Hematopoietic multipotent progenitor cell (in vitro differentiated cells): ENCODE measurements at places on chromosomes 7 and 10.
A peak's percentile ranks its signal among the peaks of the same experiment; 100 is the strongest.

GRCh38 chr10:110274647-110275046 is 30.1 kb downstream of the SMNDC1 start:
- no peak for DNase-seq

- DNase-seq = no peak
Measured at GRCh38 chr10:8042721-8043568, 11.5 kb upstream of the GATA3 start.

- DNase-seq = peak; percentile 46
Measured at GRCh38 chr7:16421333-16422102, at the start of gene CRPPA. CRPPA (minus strand) TSS chr7:16421538; CDS start chr7:16421322, 216 bp downstream.

- DNase-seq = no peak
Measured at GRCh38 chr10:49141541-49142332, 7.9 kb upstream of the FAM170B start.

DNA sequence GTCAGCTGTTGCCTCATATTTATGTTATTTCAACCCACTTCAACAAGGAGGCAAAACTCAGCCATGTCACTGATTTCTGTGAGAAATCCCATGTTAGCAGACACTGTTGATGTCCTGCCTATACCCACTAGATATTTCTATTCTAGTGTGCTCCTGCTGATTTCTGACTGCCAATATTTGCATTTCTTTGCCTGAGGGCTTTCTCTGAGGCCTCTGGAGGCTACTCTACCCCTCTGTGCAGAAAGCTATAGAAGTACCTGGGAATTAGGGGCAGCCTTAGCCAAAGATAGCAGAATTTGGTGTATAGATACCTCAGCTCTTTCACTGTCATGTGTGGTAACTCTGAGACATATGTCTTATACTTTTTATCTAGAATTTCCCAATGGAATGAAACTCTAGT is 348.8 kb downstream of the SORCS3 start:
- no peak for DNase-seq

DNA sequence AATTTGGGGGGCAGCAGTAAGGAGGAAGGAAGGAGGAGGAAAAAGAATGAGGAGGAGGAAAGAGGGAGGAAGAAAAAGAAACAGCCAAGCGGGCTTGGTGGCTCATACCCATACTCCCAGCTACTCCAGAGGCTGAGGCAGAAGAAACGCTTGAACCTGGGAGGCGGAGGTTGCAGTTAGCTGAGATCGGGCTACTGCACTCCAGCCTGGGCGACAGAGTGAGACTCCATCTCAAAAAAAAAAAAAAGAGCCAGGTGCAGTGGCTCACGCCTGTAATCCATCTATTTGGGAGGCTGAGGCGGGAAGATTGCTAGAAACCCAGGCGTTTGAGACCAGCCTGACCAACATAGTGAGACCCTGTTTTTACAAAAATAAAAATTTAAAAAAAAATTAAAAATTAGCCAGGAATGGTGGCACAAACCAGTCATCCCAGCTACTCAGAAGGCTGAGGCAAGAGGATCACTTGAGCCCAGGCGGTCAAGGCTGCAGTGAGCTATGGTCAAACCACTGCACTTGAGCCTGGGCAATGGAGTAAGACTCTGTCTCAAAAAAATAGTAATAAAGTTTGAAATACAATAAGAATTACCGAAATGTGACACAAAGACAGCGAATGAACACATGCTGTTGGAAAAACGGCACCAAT is 14.1 kb upstream of the CRCP start:
- DNase-seq = no peak

DNA sequence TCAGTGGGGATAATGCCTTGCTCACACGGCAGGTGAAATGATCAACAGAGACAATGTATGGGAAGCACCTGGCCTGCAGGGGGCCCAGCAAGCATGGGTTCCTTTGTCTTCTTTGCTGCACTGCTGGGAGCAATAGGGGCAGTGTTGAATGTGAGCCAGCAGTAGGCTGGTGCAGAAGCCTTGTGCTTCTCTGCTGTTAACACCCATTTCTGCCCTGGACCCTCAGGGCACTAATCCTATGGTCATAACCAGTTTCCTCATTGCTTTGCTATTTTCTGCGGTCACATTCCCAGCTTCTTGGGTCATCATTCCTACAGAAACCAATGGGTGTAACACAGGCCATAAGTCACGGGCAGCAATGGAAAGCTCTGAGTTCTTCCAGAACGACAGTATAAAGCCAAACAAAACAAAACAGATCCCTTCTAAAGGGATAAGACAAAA is 10.9 kb upstream of the LGI1 start:
- DNase-seq = no peak

- DNase-seq = no peak
Measured at GRCh38 chr10:8069627-8070026, 15.1 kb downstream of the GATA3 start.

DNA sequence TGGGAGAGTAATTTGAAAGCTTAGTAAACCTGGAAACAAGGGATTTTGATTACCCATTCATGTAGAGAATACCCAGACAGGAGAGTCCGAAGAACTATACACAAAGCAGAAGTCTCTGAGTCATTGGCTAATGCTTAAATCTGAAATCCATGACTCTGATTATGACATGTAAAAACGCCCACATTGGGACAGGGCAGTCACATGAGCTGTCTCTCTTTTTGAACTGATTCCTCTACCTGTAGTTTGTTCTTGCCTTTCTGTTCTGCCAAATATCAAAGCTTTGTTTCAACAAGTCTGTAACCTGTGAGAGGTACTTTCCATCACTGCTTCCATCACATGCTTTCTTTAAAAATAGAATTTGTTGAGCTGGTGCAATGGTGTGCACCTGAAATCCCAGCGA is 4.3 kb upstream of the GPNMB start:
- no peak for DNase-seq
